Activated naive CD8-positive, alpha-beta T cell treated with anti-CD3 and anti-CD28 coated beads, Interleukin-2, amount 10 ng/mL, durations not matched to agents 7 days and 5 days (primary cell): ENCODE measurements at places on chromosomes 12 and 14. TPM values are rescaled to one million over a fixed set of nuclear protein-coding genes. Genes with fewer than 3 reads are reported as not detected.

The IL26 gene
- not detected for total RNA-seq

The SOAT2 gene
- total RNA-seq = 9.8 TPM

The AICDA gene
- total RNA-seq = not detected

DNA sequence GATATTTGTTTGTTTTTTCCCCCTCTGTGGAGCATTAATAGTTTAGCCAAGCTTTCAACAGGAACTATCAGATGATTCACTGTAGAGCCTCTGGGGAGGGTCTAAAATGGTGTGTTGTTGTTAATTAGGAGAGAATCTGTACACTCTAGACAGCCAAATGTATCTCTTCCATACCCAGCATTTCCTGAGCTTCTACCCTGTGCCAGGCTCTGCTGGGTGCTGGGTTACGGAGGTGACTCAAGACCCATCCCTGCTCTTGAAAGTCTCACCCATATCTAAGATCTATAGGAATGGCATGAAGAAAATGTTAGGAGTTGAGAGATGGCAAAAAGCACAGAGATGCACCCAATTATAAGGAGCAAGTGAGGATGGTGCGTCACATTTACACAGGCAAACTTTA is 245.8 kb downstream of the C12orf75 start:
- no peak for DNase-seq

GRCh38 chr12:94458877-94459727 is 565 bp downstream of the CEP83 start:
- DNase-seq = no peak

- DNase-seq = no peak
These were observed 333.8 kb downstream of the KCNH5 start for GRCh38 chr14:62711351-62712023.

DNA sequence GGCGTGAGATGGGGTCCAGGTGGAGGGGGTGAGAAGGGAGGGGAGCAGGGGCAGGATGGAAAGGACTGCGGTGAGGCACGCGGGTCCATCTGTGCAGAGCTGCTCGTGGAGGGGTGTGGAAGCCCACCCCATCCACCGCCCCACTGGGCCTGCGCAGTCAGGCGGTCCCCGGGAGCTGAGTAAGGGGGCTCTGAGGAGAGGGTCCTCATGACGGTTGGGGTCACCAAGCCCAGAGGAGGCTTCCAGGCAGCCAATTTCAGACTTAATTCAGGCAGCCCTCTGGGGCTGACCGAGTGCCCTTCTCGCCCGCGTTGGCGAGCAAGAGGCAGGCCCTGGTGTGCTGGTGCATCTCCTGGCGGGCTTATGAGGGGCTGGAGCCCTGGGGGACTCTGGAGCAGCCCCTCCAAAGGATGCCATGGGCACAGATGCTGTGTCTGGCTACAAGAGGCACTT is 115.5 kb downstream of the KIF26A start:
- no peak for DNase-seq

DNA sequence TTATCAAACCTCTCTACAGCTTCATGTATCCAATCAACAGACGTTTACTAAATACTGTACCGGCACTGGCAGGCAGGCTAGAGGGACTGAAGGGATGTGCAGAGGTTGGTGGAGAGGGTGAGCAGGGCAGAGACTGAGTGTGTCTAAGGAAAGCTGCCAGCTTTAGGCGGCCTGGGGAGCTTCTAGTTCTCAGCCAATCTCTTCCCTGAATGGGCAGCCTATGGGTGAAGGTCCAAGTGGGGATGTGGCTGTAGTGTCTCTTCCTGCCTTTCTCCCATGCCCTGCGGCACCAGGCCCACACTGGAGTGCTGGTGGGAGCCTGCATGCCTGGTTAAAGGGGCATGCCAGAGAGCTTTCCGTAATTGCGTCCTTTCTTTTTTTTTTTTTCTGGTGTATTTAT is 239.8 kb downstream of the CACNA1C start:
- no peak for DNase-seq
